ENCODE measurements at places on chromosomes 5 and 9.
A peak's percentile ranks its signal among the peaks of the same experiment; 100 is the strongest.

DNA sequence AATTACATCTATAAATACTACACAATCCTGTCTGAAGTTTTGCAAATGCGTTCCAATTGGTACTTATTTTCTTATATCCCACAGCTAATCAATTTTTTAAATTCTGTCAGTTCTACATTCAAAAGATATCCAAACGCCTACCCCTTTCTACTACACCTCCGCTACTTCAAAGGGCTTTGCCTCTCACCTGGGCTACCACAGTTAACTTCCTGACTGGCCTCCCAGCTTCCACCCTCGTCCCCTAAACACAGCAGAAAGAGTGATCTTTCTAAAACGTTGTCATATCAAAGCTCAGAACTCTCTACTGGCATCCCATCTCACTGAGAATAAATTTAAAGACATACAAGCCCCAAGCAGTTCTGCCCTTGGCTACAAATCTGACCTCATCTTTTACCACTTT is 32.3 kb upstream of the NIPBL start:
- no peak for DNase-seq

DNA sequence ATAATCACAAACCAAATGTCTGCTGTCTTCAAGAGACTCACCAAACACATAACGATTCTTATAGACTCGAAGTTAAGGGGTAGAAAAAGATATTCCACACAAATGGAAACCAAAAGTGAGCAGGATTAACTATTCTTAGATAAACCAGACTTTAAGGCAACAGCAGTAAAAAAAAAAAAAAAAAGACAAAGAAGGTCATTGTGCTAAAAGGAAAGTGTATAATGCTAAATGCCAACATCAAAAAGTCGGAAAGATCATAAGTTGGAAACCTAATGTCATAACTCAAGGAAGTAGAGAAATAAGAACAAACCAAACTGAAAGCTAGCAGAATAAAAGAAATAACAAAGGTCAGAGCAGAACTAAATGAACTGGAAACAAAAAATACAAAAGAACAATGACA is 714.6 kb downstream of the SEMA5A start:
- no peak for DNase-seq

- DNase-seq = no peak
These were observed 96.0 kb upstream of the PHF24 start for GRCh38 chr9:34862043-34862442.

DNA sequence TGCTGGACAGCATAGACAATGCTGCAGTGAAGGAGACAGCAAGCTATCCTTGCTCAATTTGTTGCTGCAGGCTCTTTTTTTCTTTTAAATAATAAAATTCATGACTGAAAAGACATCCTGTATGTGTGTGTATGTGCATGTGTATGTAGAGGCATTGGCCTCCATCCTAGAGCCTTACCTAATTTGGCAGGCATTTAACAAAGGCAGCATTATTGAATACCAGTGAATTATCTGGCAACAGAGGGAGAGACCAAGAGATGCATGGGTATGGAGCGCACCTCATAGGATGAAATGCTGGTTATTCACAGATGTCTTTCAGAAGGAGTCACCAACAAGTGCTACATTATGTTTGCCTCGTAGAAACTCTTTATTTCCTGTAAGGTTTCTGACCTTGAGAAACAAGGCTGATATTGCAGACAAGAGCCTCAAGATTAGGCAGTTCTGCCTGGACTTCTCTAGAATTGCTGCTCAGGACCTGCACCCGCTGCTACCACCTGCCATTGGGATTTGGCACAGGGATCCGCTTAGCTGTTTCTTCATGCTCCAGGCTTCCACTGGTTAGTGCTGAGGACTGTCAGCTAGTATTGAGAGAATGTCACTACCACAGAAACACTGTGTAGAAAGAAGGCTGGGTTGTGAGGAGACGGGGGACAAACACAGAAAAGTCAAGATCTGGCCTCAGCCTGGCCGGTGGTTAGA is 247.7 kb upstream of the RFX3 start:
- no peak for DNase-seq

GRCh38 chr9:92602413-92602812 is 66.6 kb upstream of the ECM2 start:
- no peak for DNase-seq

GRCh38 chr5:172140120-172140519 is 47.9 kb downstream of the STK10 start:
- DNase-seq = no peak

GRCh38 chr5:148853868-148854267 is 27.5 kb downstream of the ADRB2 start:
- no peak for DNase-seq

GRCh38 chr5:173625261-173625660 is 8.8 kb upstream of the BOD1 start:
- DNase-seq = no peak

DNA sequence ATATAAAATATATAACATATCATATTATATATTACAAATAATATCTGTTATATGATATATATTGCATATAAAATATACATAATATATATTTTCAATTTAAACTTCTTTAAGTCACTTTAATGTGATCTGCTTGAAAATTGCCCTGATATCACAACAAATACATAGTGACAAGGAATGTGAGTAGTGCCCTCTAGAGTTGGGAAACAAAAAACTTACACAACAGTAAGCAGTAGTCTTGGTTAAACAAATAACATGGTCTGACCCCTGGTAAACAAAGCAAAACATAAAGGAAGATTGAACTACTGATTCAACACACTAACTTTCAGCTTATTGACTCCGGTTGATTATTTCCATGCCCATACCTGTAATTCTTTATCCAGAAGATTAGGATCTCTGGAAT is 188.3 kb upstream of the NMUR2 start:
- DNase-seq = no peak

DNA sequence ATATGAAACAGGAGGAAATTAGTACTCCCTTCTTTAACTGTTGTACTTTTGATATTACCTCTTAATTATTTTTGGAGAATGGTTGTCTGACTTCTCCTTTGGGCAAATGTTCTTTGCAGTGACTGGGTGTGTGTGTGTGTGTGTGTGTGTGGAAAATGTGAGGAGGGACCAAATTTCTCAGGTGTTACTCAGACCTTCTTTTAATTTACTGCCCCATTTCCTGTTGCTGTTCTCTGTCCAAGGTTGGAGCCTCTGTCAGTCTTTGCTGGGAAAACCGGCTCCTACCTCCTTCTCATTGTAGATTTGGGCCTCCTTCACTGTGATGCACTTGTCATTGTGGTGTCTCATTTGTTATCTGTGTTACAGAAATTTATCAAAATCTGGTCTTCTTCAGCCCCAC is 68.4 kb downstream of the PBX3 start:
- no peak for DNase-seq

- DNase-seq = no peak
These were observed 37.7 kb upstream of the MRPS30 start for GRCh38 chr5:44770780-44771717.

DNA sequence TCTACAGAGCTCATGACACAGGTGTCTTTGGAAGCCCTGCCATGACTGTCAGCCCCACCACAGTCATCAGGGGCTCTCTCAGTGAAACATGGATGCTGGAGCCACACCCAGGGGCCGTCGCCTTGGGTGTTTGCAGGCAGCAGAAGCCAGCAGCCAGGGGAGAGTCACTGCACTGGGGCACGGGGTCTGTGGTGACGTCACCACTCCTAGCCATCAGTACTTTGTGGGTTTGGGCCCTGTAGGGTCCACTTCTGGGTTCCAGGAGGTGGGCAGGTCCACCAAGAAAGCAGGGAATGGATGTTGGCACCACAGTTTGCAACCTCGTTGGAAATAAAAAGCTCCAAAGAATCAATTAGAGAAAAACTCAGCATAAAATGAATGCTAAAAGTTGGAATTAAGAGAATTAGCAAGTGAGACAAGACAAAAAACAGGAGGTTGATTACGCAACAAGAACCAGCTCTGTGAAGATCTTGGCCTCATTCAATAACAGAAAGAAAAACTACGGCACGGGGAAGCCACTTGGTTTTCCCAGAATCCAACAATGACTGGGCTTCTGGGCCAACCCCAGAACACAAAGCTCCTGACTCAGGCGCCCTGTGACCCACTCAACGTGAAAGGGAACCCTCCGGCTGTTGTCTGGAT is 34.3 kb downstream of the MED10 start:
- no peak for DNase-seq

DNA sequence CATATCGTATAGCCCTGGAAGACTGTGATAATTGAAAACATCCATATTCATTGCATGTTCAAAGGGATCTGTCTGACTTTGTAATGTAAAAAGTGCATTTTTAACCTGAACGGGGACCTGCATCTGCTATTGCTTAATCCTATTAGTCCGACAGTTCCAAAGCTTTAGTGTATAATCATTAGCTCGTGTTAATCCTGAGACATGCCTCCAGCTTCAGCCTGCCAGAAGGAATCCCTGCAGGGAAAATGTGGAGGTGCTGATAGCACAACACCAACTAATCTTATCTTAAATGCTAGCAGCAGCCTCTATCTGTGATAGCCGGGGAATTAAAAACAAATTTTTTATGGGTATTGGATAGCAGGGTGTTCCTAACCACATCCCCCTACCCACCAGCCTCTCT is 495.2 kb downstream of the TLE4 start:
- no peak for DNase-seq

- peak; percentile 46 for DNase-seq
These were observed 71.4 kb downstream of the SERINC5 start for GRCh38 chr5:80184235-80185023.

DNA sequence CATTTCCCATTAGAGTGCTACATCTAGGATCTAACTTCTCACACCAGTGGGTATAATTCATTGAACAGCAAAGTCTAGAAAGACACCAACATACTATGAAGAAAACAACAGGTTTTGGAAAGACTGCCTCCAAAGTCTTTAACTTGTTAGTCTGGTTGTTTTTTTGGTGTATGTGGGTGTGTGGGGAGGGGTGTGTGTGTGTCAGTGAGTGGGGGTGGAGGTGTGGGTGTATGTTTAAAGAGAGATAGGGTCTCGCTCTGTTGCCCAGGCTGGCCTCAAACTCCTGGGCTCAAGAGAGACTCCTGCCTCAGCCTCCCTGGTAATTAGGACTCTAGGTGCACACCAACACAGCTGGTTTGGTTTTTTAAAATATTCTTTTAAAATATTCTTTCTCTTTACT is 59.7 kb downstream of the AP3B1 start:
- DNase-seq = no peak

GRCh38 chr9:95626885-95627558 is 110.3 kb upstream of the PTCH1 start:
- DNase-seq = no peak

DNA sequence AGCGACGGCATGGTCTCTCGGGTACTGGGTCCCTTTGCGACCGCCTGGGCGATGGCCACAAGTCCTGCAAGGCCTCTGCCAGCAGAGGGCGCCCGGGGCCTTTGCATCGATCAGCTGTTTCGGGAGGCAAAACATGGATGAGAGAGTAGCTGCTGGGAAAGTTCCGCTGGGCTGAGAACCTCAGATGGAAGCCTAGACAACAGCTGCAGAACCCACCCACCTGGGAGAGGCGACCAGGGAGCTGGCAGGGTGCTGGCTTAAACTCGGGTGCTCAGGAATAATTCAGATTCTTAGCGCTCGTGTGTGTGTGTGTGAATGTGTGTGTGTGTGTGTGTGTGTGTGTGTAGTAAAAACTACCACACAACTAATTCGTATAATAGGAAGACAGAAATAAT is 50.0 kb downstream of the TRIM32 start:
- peak; percentile 40 for DNase-seq

GRCh38 chr5:37814699-37815098 is 25.1 kb downstream of the GDNF start:
- DNase-seq = no peak

DNA sequence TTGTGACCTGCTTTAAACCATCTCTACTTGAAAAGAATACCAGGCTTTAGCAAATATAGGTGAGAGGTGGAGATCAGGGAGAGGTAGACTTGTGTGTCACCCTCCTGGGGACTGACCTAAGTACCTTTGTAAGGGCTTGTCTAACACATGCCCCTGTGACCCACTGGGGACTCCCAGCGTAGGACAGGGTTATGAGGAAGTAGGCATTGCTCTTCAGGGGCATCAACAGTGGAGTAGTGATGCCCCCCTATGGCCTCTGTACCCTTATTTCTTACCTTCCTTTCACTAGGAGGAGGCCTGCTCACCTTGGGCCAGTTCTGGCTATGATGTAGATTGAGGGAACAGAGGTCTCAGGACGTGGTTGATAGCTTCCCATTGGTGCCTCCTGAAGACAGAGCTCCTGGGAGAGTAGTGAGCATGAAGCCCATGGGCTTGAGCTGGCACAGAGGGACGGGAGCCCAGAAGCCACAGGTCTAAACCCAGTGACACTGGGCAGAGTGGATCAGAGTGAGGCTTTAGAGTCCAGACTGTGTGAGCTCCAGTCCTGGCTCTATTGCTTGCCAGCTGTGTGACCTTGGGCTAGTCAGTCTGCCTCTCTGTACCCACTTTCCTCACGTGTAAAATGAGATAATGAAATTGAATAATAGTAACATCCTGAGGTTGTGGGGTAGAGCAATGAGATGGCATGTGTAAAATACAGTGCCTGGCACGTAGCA is 191.7 kb downstream of the AOPEP start:
- no peak for DNase-seq

DNA sequence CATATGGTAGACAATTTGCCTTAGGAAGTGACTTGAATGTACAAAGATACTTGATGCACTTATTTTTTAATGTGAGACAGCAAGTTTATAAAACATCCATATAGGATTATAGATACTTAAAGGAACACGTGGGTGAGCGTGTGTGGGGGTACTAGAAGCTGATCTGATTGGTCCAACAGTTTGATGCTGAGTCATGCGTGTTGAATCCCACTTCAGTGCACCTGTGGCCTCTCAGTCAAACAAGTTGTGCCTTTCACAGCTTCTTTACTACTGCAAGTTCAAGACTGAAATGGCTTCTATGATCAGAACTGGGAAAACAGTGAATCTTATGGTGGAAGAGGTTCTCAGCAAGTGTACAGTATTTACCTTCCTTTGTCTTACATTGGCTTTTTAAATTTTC is 98.9 kb downstream of the MAP1B start:
- no peak for DNase-seq

DNA sequence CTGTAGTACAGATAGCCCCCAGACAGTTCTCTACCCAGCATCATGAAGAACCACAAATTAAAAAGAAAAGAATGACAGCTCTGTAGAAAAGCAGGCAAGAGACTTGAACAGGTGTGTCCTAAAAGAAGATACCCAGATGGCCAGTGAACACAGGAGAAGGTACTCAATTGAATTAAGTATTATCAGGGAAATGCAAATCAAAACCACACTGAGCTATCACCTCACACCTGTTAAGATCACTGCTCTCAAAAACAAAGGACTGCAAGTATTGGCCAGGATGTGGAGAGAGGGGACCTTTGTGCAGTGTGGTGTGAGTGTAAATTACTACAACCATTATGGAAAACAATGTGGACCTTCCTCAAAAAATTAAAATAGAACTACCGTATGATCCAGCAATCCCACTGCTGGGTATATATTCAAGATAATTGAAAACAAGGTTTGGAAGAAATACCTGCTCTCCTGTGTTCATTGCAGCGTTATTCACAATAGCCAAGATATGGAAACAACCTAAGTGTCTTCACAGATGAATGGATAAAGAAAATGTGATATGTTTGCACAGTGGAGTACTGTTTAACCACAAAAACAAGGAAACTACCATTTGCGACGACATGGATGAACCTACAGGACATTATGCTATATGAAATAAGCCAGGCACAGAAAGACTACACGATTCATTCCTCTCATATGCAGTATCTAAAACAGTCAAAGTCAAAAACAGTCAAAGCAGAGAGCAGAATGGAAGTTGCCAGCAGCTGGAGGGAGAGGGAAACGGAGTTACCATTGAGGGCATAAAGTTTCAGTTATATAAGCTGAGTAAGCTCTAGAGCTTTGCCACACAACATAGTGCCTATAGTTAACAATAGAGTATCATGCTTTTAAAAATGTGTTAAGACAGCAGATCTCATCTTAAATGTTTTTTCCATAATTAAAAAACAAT is 102.6 kb downstream of the WNK2 start:
- DNase-seq = no peak

- DNase-seq = no peak
These were observed 735 bp downstream of the ECPAS start for GRCh38 chr9:111483439-111483857.
